Fibroblast of upper back skin (primary cell): ENCODE measurements at places on chromosomes 16 and 17.
A peak's percentile ranks its signal among the peaks of the same experiment; 100 is the strongest.

DNA sequence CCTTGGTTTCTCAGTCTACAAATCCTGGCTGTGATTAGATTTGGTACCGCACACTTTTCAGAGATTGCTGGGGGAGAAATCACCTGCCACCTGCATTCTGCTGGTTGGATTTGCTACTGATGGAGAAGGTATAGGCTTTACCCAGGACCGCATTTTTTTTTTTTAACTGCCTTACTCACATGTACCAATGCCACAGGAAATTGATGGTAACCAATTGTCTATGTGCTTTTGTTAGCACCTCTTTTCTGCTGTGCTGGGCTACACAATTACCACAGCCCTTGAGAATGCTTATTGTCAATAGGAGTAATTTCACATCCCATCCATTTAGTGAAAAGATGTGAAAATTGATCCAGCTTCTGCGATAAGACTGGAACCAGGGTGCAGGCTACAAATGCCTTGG, 74.4 kb upstream of the TANC2 start:
- DNase-seq: no peak

- DNase-seq: no peak
Measured at GRCh38 chr16:51148678-51149228, 2.3 kb downstream of the SALL1 start.

- DNase-seq: no peak
Measured at GRCh38 chr17:79414063-79414792, 196.6 kb downstream of the RBFOX3 start.

GRCh38 chr16:64089697-64090096, 1032.2 kb downstream of the CDH11 start:
- peak; percentile 61 for DNase-seq

DNA sequence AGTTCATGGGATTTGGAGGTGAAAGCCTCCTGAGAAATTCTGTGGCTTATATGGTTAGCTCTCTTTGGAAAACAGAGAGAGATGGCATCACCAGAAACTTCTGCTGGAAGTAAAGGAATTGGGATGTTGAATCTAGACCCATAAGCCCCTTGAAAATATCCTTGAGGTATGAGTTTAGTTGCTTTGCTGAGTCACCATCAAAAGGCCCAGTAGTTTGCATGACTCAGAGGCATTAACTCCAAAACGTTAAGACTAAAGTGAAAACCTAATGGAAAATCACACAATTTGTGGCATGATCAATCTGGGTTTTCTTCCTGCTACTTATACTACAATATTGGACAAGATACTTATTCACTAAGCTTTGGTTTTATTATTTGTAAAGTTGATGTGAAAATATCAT, 349.2 kb upstream of the SALL1 start:
- peak; percentile 33 for DNase-seq

- DNase-seq: no peak
Measured at GRCh38 chr17:40534371-40535189, 30.7 kb downstream of the CCR7 start.

- DNase-seq: no peak
Measured at GRCh38 chr16:19011169-19011731, 27.5 kb downstream of the TMC7 start.

- no peak for DNase-seq
Measured at GRCh38 chr17:81294512-81295030, 536 bp downstream of the SLC38A10 start.

DNA sequence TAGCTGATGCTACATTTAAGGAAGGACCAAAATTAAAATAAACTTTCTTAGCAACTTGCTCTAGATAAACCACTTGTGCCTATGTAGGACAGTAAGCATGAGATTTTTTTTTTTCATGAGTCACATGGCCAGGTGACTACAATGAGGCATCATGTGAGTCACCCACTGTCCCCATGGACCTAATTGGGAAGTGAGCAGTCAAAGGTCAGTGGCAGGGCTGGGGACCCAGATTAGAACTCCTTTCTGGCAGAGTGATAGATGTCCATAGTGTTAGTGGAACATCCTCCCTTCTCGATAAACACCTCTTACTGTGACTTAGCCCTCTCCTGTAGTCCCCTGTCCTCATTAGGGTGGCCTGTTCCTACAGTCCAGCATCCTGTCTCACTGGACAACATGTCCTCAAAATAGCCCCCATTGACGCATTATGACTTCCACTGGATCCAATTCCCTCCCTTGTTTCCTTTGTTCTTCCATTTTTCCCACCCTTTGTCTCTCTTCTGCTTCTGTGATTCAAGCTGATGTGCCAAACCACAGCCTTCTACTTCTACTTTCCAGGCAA, 12.4 kb downstream of the ITGB3 start:
- peak; percentile 40 for DNase-seq

DNA sequence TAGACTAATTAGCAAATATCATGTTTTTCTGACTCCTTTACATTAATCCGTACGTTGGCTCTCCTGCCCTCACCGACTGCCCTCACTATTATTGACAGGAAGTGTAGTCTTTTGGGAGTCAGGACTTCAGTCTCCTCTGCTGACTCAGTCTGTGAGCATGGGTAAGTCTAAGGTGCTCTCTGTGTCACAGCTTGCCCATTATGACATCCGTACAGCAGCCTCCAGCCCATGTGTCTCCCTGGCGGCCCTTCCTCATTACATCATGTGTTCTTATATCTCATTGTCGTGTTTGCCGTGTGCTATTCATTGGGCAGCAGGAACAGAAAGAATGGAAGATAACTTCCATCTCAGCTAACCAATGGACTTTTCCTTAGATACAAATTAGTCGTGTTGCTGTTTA, 77.5 kb downstream of the MRTFB start:
- DNase-seq: no peak
